ENCODE measurements at places on chromosomes 4 and X.

DNA sequence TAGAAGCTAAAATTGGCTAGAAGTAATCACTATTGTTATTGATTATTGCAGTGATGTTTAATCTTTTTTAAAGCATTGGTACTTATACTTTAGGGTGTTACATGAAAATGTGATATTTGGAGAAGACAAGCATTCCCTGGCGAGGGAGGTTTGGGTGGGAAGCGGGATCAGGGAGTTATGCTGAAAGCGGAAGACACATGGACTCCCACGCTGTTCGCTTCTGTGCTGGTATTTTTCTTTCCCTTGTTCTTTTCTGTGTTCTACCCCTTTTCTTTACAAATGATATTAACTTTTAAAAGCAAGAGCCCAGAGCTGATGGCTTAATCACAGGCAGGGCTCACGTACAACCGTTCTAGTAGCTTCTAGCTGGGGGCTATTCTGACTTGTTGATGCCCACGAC, 61.6 kb downstream of the PHOX2B start:
- DNase-seq = no peak

DNA sequence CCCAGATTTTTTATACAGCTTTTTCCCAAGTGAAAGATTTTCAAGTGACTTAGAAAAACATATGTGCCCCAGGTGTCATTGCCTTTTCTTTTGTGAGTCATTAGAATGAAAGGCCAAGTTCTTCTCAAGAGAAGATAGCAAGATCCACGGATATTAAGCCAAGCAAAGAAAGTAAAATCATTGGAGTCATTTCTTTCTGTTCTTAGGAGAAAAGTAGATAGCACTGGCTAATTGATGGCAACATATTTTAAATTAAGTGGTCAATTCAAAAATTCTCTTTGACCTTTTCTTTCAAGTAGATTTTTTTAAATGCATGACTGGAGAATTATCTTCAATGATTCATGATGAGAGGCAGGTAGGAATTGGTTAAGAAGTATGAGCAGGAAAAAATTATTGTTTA, 94.4 kb downstream of the HHIP start:
- no peak for DNase-seq

DNA sequence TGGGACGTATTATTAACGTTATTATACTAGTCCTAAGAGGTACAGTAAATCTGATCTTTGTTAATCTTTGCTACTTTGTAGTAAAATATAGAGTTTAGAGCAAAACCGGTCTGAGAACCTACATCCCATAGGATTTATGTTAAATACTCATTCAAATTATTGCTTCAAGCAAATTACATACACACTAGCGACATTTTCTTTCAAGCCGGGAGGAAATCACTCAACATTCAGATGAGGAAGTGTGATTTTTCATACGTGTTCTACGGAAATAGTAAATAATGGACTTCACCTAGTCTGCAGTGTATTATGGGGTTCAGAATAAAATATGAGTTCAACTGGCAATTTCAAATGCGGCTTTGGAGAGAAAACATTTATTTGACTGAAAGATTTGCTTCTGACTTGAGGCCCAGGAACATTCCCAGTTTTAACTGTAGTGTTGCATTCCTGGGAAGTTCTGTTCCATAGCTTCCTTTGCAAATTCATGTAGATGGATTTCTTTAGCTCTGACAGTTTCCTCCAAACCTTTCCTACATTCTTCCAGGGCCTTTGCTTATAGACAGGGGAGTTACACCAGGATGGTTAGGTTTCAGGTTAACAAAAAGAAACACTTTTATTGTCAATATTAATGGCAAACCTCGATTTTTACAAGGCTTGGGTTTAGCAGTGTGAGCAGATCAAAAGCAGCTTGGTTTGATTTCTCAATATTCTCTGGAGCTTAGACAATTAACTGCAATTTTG, 5.3 kb upstream of the HAND2 start:
- DNase-seq = no peak

GRCh38 chrX:146144039-146144438, 326.4 kb downstream of the SLITRK2 start:
- no peak for DNase-seq

DNA sequence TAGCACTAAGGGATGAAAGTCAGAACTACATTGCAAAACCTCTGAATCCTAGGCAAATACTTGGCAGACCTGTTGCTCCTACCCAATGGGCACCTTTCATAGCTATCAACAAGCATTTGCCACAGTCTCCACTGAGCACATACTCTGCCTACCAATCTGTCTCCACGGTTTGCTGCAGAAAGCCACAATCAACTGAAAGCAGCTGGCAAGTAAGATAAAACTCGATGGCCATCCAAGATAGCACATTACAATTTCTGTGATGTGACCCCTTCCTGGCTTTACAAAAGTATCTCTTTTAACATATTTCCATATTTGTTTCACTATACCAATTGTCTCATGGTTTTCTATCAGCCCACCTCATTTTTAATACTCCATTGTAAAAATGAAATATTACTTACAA, 1060.5 kb upstream of the INTU start:
- DNase-seq = no peak

DNA sequence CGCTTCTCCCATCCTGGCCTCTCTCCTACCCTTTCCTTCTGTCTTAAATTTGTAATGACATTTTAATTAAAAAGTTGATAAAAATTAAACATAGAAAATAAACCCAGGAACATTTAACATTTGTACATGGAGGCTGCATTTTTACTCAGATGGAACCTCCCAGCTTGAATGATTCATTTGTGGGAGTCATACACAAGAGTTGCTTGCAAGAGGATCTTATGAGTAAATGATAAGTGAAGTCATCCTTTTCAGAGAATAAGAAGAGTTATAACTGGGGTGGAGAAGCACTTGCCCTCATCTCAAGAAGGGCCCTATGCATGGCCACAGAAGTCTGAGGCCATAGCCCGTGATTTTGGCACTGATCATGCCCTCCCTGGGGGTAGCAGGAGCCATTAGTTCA, 482.9 kb upstream of the BOD1L1 start:
- no peak for DNase-seq

DNA sequence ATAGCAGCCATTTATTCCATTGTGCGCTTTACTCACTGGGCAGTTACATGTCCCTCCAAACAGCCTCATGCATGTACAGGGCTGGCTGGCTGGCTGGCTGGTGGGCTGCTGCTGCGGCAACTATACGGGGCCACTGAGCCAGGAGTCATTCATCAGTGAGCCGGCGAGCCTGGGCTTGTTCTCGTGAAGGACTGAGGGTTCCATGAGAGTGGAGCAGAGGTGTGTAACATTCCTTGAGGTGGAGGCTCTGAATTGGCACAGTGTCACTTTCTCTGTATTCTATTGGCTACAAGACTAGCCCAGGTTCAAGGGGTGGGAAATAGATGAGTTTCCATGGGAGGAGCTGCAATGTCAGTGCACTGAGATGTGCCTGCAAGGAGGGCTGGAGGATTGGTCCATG, 89.1 kb downstream of the ARHGAP10 start:
- no peak for DNase-seq

DNA sequence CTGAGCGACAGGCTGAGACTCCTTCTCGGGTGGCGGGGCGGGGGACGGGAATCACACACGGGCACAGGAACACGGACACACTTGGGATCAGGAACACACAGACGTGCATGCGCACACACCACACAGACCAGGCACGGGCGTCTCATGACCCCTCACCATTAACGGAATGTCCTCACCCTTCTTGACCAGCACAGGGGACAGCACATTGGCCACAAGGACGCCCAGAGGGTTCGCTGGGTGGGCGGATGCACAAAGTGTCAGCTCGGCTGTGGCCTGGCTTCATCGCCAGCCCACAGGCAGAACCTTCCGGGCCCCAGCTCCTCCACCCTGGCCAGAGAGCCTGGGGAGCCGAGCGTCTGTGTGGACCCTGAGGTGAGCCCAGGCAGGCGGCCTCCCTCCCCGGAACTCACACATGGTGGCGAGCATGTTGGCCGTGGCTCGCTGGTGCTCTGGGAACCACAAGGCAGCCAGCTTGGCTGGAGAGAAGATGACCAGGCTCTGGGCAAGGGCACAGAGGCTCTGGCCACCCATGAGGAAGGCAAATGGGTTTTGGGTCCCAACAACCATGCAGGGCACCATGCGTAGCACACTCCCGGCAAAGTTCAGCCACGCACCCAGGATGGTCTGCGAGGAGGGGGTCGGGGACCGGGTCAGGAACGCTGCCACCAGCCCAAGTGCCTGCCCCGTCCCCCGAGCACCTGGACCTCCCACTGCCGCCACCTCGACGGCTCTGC, 3.1 kb downstream of the SLC49A3 start:
- DNase-seq = no peak

DNA sequence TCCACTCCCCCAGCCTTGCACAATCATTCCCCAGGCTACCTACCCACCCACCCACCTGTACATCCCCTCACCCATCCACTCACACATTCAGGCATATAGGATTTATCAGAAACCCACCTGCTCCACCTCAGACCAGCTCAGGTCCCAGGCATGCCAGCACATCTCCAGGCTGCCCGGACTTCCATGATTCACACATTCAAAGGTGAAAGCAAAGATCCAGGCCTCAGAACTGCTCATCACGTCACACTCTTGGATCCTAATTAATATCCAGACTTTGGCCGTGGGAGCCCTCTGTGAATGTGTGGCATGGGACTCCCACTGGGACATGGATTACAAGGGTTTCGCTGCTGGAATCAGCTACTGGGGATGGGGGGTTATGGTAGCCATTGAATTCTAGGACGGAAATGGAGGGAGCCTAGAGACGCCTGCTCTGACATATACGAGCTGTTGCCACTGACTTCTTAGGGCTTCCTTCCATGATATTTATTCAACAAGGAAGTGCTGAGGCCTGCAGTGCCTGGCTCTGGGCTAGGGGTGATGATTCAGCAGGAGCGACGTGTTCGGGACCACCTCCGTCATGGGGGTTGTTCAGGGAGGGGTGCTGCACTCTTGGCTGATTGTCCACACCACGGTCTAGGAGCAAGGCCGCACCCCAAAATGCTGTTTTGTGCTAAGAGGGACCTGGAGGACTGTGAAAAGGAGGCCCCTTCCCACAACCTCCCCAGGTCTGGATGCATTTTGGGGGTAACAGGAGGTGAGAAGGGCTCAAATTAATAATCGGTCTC, 56.9 kb upstream of the ADRA2C start:
- no peak for DNase-seq

- DNase-seq = no peak
Measured at GRCh38 chr4:22596409-22596808, 80.5 kb upstream of the ADGRA3 start.

DNA sequence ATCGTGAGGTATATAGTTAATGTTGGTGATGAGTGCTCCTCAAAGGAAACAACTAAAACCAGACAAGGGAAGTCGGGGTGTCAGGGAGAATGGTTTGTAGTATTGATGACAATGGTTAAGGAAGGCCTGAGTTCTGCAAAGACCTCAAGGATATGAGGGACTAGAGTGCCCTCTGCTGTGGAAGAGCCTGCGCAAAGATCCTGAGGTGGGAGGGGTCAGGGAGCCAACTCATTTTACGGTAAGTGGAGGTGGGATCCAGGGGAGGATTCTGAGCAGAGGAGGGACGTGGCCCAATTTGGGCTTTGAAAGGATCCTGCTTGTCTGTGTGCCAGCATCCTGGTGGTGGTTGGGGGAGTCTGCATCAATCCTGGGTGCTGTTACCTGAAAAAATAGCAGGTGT, 11.3 kb downstream of the UBA1 start:
- no peak for DNase-seq

GRCh38 chrX:23694606-23695005, 27.3 kb downstream of the PRDX4 start:
- peak; percentile 12 for DNase-seq

DNA sequence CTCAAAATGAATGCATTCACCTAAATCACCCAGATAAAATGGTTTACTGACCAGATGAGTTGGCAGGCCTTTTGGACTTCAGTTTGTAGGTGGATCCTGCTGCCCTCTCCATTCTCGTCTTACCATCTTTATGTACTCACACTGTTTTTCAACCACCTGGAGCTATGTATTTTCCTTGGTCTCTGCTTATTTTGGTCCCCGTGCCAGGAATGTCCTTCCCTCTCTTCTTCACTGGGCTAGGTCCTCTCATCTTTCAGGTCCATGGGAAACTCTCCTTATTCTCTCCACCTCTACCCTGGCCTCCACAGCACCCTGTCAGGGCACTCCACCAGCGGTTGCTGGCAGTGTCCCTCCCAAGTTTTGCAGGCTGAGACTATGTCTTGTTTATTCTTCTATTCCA, 2.6 kb downstream of the GPRIN3 start:
- no peak for DNase-seq

- DNase-seq = no peak
Measured at GRCh38 chr4:128565054-128565453, 244.4 kb upstream of the JADE1 start.

GRCh38 chrX:136453771-136454170, 34.0 kb upstream of the BRS3 start:
- DNase-seq = no peak

- DNase-seq = no peak
Measured at GRCh38 chr4:111020961-111021360, 398.1 kb upstream of the PITX2 start.

GRCh38 chr4:158588777-158589176, 67.1 kb downstream of the RXFP1 start:
- DNase-seq = no peak

DNA sequence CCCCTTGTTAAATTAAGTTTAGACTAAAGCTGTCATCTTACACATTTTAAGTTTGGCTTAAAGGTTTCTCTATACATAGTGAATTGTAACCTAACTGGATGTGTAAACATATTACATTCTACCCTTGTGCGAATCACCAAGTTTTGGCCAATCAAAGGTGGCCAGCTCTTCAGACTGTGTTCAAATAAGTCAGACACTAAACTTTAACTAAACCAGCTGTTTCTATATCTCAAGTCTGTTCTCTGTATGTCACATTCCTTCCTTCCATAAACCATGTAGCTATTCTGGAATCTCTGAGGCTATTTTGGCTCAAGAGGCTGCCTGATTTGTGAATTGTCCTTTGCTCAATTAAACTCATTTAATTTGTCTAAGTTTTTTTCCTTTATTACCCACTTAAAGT, 6.7 kb downstream of the SULT1B1 start:
- DNase-seq = no peak

DNA sequence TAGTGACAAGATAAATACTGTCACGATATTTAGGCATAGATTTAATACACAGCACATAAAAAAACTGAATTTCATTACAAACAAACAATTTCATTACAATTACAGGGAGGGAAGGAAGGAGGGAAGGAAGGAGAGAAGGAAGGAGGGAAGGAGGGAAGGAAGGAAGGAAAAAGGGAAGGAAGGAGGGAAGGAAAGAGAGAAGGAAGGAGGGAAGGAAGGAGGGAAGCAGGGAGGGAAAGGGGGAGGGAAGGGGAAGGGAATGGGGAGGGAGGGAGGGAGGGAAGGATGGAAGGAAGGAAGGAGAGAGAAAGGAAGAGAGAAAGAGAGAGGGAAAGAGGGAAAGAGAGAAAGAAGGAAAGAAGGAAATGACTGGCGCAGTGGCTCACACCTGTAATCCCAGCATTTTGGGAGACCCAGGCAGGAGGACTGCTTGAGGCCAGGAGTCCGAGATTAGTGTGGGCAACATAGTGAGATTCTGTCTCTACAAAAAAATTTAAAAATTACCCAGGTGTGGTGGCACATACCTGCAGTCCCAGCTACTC, 64.6 kb downstream of the FBXW7 start:
- no peak for DNase-seq

- DNase-seq = no peak
Measured at GRCh38 chr4:159239629-159240028, 136.8 kb downstream of the RAPGEF2 start.

GRCh38 chrX:107549504-107549903, 78.8 kb upstream of the PRPS1 start:
- DNase-seq = no peak

- no peak for DNase-seq
Measured at GRCh38 chr4:79044141-79044659, 105.0 kb upstream of the PAQR3 start.

All from NCI-H1436 (cell line).